ENCODE measurements at places on chromosomes 5 and 9.

DNA sequence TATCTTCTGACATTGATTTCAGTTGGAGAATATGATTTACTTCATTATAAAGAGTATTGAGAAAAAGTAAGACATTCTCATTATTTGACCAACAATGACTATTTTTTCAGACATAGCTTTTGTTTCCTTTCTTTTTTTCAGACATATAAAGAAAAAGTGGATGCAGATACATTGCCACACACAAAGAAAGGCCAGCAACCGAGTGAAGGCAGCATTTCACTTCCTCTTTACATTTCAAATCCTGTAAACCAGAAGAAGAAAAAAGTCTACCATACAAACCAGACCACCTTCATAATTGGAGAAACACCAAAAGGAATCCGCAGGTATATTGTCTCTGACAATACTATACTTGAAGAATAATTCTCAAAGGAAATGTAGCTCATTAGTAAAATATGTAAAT lies 128.9 kb downstream of the ERCC6L2 start:
- no peak for DNase-seq

GRCh38 chr9:98787766-98788335 lies 8.5 kb downstream of the ANKS6 start:
- no peak for DNase-seq

- DNase-seq: no peak
Observed at GRCh38 chr9:1938675-1939170, 76.4 kb upstream of the SMARCA2 start.

DNA sequence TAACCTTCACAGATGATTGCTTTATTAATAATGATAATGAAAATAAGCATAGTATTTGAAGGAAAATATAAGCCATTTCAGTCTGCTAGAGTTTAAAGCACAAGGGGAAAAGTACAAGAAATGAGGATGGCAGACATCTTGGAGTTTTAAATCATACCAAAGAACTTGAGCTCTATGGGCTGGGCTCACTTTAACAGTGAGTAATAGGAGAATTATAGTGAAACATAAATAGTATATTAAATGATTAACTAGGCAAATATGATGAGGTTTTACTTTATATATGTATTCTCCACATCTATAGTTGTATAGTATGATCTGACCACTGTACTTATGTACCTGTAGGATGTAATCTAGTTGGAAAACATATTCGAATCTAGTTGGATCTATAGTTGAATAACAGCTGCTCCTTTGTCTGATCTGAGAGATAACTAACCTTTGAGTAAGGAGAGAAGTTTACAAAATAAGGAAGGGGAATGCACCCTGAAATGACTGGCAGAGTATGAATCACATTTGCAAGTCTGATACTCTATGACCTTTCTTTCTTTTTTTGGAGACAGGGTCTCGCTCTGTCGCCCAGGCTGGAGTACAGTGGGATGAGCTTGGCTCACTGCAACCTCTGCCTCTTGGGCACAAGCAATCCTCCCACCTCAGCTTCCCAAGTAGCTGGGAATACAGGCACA lies 17.6 kb downstream of the MEGF9 start:
- DNase-seq: no peak
